ENCODE measurements at places on chromosomes 1 and 21.
A peak's percentile ranks its signal among the peaks of the same experiment; 100 is the strongest.

- peak; percentile 4 for DNase-seq
These were observed 67.6 kb downstream of the POFUT2 start for GRCh38 chr21:45220071-45220481.

- DNase-seq = no peak
These were observed 58.9 kb downstream of the ZC3H11B start for GRCh38 chr1:219553934-219554502.

DNA sequence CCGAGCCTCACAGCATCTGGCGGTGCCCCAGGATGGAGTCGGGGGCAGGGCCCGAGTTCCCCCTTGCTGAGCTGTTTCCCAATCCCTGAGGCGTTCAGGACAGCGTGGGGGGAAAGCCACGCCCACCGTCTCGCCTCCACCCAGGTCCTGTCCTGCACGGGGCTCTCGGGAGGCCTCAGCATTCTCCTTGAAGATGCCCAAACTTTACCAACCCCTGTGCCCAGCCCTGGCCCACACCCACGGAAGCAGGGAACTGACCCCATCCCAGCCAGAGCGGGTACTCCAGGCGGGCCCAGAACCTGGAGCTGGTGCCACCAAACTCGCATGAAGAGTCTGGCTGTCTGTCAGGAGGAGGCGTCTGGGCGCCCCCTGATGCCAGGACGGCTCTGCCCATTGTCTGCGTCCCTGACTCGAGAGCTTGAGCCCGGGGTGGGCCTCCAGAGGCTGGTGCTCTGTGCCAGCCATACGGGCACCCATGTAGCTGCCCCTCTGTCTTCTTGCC is 35.3 kb upstream of the POFUT2 start:
- no peak for DNase-seq

DNA sequence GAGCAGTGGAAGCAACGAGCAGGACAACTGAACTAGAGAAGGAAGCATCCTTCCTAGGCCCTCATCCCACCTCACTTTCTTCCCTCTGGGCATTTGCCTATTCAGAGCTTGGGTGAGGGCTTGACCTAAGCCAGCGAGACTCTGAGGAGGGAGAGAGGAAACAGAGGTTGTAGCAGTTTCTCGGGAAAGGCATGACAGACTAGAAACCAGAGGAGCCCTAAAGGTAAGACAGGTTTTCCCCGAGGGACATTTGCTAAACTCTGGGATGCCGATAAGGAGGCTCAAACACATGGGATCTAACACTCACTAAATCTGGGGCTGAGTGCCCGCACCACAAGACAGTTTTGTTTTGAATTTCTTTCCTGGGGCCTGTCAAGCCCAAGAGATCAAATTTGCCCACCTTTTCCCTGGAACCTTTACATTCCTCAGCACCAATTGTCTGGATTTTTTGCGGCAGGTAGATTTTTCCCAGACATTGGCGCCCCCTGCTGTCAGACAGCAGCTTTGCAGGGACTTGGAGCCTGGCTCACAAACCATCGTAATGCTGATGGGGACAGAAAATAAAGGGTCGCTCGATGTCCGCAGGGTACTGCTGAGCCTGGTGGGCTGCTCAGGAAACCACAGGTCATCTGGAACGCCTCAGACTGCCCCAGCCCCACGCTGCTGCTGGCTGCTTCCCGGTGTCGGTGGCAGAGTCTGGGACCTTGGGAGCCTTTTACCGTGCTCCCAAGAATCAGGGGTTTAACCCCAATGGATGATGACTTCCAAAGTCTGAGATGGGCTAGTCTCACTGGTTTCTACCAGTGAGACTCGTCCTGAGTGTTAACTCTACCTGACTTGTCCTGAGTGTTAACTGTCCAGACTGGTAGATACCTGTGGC is 23.4 kb upstream of the TSPAN2 start:
- no peak for DNase-seq

GRCh38 chr1:119806489-119806888 is 4.8 kb downstream of the REG4 start:
- DNase-seq = no peak

- no peak for DNase-seq
These were observed 127.3 kb downstream of the HHAT start for GRCh38 chr1:210455840-210456603.

DNA sequence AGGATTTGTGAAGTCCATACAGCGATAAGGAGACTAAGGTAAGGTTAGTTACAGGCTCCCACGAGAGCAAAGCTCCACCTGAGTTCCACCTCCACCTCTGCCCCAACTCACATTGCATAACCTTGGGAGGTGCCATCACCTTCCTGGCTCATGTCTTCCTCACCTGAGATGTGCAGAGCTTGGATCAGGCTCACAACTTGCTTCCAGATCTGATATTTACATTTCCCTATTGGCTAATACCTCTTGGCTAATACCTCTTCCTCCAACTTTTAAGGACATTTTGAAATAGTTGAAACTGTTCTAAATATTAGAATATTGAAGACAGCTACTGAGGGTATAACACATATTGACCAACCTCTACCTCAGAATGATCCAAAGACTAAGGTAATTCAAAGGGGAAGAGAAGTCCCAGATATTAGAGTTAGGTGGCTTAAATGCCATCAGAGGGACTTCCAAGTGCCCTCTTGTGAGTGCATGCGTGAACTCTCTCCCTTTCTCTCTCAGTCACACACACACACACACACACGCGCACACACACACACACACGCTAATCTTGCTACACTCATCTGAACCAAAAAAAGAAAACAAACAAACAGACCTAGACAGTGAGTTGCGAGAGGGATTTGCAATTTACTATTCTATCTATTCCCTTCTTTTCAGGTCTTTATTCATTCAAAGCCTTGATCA is 134.3 kb downstream of the PLPP3 start:
- DNase-seq = no peak

GRCh38 chr1:174242856-174243255 is 83.5 kb downstream of the RABGAP1L start:
- no peak for DNase-seq

DNA sequence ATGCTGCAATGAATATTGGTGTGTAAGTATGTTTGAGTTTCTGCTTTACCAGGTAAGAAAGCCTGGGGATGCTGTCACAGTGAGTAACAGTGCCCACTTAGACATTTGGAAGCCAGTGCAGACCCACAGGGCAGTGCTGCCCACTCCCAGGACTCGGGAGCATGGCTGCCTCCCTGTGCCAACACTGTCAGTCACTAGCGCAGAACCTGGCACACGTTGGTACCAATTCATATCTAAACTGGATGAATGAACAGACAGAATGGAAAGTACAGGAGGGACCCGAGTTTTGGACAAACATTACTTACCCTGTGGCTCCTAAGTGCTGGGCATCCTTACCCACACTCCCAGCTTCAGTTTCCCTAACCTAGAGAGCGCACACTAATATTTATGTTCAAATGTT is 1.6 kb upstream of the EVA1C start:
- no peak for DNase-seq

GRCh38 chr1:16614361-16615252 is 1.2 kb upstream of the NBPF1 start:
- DNase-seq = no peak
